ENCODE measurements at places on chromosomes 1 and 21.

- DNase-seq: no peak
These were observed 102.8 kb downstream of the CASZ1 start for GRCh38 chr1:10693497-10694273.

DNA sequence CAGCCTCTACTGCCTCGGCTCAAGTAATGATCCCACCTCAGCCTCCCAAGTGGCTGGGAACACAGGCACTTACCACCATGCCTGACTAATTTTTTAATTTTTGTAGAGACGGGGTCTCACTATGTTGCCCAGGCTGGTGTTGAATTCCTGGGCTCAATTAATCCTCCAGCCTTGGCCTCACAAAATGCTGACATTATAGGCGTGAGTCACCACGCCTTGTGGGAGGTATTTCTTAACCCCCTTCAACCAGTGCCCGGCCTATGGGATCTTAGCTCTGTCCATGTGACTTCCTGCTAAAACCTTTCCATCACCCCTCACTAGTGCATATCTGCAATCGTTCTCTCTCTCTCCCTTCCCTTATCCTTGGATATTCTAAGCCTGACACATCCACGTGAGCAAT lies 86.4 kb downstream of the FOXD2 start:
- no peak for DNase-seq

GRCh38 chr1:94821636-94822305 lies 1.6 kb downstream of the SLC44A3 start:
- DNase-seq: no peak

- DNase-seq: no peak
These were observed 34.1 kb downstream of the UBASH3A start for GRCh38 chr21:42437786-42438185.

DNA sequence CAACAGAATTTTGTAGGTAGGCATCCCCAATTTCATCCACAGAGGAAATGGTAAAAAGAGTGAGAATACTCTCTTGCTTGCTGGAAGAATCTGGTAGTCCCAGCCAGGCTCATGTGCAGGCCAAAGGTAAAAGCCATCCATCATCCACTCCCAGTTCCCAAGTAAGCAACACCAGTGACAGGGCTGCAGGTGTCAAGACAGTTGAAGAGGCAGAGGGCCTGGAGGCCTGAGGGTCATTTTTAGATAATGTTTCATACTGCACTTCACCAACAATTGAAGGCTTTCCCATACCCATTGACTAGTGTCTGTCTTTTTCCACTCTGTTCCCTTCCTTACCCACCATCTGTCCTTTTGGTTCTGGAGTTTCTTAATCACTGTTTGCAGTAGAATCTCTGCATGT lies 141.7 kb upstream of the L1TD1 start:
- DNase-seq: no peak

DNA sequence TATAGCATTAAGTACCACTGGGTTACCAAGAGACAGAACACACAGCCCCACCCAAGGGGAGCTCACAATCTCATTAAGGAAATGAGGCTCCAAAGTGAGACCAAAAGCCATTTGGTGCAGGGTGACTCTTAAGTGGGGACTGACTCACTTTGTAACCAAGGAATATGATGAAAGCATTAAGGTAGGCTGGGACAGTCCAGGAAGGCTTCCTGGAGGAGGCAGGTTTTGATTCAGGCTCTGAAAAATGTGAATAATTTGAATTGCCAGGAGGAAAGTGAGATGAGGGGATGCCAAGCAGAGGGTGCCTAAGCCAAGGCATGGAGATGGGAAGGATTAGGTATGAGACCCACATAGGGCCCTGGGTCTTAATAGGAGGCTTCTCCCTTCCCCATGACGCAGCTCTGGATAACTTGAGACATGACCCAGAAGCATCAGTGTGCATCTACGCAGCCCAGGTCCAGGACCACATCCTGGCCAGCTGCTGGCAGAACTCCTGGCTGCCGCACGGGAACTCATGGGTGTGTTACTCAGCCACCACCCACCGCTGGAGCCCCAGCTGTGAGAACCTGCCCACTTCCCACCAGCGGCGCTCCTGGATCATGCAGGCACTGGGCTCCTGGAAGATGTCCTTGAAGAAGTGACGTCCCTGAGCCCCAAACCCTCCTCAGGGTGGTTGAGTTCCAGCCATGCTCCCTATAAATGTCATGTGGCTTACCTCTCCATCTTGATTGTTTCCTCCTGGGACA lies 5.9 kb upstream of the TTC4 start:
- no peak for DNase-seq

DNA sequence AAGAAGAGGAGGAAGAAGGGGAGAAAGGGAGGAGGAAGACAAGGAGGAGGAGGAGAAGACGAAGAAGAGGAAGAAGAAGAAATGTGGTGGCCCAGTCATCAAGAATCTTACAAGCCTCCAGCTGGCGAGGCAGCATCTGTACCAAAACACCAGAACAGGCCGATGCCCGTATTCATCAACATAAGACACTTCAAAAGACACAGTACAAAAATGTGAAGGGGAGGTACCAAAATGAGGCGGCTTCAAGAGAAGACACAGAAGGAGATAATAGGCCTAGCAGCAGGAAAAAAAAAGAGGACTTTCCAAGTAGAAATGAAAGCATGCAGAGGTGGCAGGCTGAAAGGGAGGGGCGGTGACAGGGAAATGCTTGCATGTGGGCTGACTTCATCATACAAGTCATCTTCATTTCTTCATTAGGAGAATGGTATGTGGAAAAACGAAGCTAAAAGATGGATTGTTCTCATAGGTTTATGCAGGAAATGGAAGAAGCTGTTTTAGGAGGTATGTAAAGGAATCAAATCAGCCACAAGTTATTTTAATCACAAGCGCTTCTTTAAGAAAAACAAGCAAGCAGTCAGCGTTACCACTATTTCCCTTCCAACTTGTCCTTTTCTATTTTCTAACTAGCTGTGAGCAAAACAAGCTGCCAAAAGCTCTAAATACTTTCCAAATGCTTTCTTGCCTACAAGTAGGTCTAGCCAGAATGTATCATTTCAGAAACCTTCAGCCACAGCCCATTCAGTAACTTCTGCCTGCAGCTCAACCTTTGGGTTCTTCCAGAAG lies 192.3 kb downstream of the SLC45A1 start:
- DNase-seq: peak; percentile 64

- DNase-seq: no peak
These were observed 79.6 kb downstream of the DOP1B start for GRCh38 chr21:36236052-36236730.

GRCh38 chr1:182649041-182649440 lies 35.3 kb downstream of the RGS8 start:
- DNase-seq: no peak

GRCh38 chr1:190809312-190809711 lies 331.6 kb upstream of the BRINP3 start:
- no peak for DNase-seq

- no peak for DNase-seq
These were observed 1.0 kb downstream of the TMEM51 start for GRCh38 chr1:15154480-15155036.

GRCh38 chr21:32131960-32132359 lies 146.9 kb downstream of the MIS18A start:
- no peak for DNase-seq
